Cortex of kidney (tissue), 1 donor: ENCODE measurements at places on chromosomes 5 and 9.

DNA sequence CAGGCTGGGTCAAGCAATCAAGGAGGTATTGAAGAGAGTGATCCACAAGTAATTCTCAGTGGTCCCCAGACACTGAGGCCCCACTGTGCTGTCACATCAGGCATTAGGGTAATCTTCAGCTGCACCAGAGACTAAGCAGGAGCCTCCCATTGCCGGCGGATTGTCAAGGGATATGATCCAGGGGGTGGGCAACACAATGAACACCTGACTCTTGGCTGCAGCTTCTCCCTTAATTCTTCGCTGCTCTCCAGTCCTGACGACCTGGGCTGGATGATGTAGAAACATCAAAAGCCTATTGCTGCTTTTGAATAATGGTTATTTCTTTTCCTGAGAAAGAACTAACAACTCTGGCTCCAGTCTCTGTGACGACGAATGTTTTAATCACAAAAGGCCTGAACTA lies 78.4 kb upstream of the IFNK start:
- DNase-seq, result no peak

DNA sequence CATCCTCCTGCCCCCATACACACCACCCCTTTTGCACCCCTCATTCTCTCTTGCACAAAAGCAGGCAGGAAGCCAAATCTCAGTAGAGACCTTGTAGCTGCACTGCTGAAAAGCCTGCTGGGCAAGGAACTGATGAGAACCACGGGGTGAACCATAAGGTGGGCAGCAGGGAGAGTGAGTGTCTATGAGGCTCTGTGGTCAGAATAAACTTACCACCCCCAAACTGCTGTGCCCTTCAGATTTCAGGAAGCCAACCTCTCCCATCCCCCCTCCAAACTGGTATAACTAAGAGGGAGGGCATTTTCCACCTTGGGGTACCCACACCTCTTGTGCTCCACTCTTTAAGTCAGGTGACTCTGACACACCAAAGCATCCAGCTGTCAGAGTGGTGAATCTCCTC lies 471.4 kb downstream of the SPOCK1 start:
- DNase-seq, result no peak

DNA sequence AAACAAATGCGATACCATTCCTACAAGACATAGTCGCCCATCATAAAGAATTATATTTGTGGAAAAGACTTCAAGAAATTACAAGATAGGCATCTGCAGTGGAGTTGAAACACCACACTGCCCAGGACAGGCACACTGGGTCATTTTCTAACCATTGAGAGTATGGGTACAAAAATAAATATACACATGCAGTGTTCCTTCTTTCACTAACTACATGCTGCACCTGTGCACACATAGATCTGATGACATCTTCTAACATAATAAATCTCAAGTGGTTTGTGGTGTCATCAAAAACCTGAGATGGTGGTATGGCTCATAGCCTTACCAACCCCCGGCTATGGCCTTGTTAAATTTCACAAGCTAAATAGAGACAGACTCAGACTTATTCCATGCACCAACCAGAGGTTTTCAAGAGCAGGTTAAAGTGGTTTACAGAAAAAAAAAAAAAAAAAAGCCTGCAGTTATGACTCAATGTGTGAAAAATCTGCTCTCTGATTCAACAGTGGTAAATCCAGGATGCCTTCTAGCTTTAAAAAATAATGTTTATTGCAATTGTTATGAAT lies 12.4 kb upstream of the NFIB start:
- DNase-seq, result no peak

DNA sequence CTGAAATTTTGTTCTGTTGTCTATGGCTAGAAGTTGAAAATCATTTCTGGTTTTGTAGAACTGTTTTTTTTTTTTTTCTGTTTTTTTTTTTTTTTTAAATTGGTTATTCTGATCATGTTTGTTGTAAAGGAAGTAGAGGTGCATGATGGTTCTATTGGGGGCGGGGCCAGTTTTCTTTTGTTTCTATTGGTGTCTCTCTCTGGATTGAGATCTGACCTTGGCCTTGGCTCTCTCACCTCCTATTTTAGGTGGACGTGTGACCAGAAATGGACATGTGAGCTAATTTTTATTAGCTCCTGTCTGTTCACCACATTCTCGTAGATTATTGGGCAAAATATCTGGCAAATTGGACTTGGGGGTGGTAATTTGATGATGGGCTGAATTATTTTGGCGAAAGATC lies 3.2 kb downstream of the ZNF618 start:
- DNase-seq, result no peak

DNA sequence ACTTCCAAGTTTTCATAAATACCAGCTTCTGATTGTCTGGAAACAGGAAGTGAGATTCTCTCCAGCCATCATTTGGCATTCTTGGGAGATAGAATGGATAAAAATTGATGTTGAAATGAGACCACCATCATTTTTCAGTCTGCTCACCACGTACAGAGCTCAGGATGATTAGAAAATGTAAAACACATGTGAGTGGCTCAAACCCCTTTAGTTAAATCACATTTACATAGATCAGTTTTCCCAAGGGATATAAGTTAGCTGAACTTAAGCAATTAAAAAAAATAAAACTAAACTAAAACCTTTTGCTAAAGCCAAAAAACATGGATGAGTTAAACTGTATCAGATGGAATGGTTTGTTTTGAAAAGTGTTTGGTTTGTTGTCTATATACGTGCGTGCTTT lies 37.1 kb upstream of the GDNF start:
- DNase-seq, result no peak

- DNase-seq, result no peak
These were observed 22.5 kb upstream of the GLIPR2 start for GRCh38 chr9:36113999-36114398.

DNA sequence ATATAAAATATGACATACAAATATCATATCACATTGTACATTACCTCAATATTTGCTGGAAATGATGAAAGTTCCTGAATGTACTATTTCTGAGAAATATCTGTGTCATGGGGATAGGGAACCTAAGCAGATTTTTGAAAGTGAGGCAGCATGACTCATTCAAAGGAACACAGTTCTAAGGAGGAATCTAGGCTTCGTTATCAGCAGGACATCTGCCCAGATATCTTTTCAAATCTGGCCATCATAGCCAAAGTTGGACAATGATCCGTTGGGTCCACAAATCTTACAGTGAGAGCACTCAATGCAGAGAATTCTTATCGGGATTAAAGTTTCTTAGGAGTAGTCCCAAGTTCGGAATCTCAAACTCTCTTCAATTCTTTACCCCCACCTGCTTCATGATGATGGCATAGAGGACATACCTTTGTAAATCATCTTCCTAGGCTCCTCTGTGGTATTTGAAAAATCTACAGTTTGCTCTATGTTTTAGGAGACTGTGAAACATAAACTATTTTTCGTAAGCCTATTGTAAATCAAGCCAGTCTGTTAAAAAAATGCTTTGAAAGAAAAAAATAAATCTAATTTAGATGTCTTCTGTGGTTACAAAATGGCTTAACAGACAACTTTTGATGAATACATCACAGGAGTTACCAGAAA lies 29.4 kb upstream of the ALDH1A1 start:
- no peak for DNase-seq

DNA sequence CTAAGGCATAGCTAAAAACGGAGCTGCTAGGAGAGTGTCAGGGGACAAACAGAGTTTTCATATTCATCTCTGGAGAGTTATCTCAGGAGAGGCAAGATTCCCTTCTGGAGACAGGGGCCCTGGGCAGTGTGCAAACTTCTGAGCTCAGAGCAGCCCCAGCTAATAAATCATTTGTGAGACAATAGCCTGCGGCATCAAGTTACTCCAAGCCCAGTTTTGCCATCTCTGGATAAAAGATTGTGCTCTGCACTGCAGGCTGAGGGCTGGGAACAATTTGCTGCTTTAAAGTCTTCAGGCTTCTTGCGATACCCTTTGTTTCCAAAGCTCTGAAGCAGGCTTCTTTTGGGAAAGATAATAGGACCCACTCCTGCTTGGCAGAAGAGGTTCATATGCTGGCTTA lies 164.3 kb upstream of the BRINP1 start:
- no peak for DNase-seq

- DNase-seq, result no peak
These were observed 35.2 kb upstream of the NFIB start for GRCh38 chr9:14349146-14349446.

- no peak for DNase-seq
These were observed 60.5 kb downstream of the ZFAND5 start for GRCh38 chr9:72304538-72304937.

DNA sequence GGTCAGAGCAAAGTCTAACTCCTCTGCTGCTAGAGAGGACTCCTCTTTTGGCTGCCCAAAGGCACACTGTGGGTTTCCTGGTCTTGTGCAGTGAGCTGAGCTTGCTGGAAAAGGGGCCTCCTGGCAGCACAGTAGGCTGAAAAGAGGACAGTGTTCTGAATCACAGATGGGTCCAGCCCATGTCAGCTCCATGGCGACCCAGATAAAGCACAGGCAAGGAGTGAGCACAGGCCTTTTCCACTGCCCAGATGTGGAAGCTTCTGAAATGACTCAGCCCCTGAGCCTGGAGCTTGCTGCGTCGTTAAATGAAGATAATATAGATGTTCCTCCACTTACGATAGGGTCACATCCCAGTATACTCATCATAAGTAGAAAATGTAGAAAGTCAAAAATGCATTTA lies 8.1 kb downstream of the CCDC180 start:
- no peak for DNase-seq

DNA sequence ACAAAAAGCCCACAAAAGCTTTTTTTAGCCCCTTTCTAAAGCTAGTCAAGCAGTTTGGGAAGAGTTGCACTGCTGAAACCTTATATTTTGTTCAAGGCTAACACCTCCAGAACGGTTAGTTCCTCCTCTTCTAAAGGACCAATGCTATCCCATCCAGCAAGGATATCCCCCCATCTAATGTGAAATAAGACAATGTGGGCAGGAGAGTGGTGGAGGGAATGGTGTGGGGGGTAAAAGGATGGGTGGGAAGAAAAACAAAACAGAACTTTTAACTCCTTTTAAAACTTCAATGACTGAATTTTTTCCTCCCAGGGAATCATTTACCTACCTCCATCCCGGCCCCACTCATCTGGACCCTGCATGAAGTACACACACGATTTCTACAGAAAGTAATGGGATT lies 21.2 kb downstream of the PTCH1 start:
- DNase-seq, result no peak

DNA sequence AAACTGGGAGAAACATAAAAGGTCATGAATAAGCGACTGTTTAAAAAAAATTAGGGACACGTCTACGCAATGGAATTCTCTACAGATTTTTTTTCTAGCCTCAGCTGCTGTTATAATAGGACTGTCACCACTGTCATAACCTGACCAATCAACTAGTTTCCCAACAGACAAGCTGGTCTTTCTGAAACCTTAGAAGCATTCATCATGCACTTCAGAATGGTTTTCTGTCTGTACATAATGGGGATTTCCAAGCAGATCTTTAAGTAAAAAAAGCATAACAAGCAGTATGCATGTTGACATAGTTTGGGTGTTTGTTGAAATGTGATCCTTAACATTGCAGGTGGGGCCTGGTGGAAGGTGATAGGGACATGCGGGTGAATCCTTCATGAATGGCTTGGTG lies 58.3 kb upstream of the SEMA6A start:
- no peak for DNase-seq

- DNase-seq, result no peak
These were observed 65.5 kb upstream of the DMRT3 start for GRCh38 chr9:911005-911404.

DNA sequence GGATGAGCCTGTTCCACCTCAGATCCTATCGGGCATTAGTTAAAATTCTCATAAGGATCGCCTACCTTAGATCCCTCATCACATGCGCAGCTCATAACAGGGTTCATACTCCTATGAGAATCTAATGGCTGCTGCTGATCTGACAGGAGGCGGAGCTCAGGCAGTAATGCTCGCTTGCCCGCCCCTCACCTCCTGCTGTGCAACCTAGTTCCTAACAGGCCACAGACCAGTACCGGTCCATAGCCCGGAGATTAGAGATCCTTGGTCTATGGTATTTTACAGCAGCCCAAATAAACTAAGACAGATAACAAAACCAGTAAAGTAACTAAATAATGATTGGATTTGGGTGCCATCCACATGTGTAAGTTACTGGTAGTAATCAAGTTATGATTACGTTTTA lies 17.5 kb downstream of the GOLPH3 start:
- no peak for DNase-seq

GRCh38 chr5:108255468-108255867 lies 126.4 kb downstream of the FBXL17 start:
- DNase-seq, result no peak

DNA sequence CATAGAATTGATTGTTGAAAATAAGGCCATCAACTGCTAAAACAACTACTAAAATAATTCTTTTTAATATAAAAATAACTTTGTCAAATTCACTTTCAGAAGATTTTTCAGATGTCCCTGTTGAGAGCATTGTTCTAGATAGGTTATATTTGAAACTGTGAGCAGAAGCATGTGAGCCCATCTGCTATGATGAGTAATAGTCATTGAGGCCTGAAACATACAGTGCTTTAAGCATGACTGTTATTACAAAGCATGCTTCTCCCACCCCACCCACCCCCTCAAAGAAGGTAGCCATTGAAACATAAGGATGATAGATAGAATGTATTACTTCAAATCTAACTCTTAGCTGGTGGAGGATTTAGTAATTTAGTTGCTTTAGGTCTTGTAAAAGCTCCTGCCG lies 86.0 kb downstream of the UHRF2 start:
- no peak for DNase-seq

GRCh38 chr5:134097211-134097749 lies 17.2 kb upstream of the TCF7 start:
- DNase-seq, result no peak

DNA sequence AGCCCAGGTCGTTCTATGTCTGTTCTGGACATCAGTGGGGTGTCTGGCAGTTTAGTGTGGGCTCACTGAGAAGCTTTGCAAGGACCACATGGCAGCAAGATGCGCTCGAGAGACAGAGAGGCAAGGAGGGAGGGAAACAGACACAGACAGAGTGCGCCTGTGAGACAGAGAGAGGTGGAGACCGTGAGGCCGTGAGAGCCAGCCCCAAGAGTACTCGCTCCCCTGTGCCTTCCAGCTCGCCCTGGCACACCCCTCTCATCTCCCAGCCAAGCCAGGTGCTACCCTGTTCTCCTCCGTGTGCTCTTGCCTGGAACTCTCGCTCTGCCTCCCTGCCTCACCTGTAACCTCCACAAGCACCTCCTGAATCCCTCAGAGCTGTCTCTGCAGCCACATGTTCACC lies 106.8 kb downstream of the EHMT1 start:
- no peak for DNase-seq

- DNase-seq, result no peak
These were observed 734.1 kb upstream of the DMAC1 start for GRCh38 chr9:8533681-8534080.

GRCh38 chr9:134233022-134233421 lies 68.7 kb upstream of the RNU6ATAC start:
- DNase-seq, result no peak

- DNase-seq, result no peak
These were observed 237.4 kb upstream of the DMAC1 start for GRCh38 chr9:8036914-8037524.
